ENCODE measurements at places on chromosomes 16 and 17.
A peak's percentile ranks its signal among the peaks of the same experiment; 100 is the strongest.

DNA sequence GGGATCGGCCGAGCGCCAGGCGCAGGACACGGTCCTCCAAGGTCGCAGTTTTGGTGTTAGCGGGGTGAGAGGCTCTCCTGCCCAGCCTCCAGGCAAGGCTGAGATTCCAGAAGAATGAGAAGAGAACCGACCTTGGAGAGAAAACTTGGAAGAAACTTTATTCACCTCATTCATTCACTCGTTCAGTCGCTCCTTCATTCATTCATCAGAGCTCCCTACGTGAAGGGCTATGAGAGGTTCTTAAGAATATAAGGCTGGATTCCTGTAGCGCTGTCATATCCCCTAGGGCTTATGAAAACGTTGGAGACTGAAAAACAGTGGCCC lies 991 bp upstream of the MYH10 start:
- DNase-seq: peak; percentile 32

GRCh38 chr16:14198572-14198971 lies 127.5 kb downstream of the MRTFB start:
- DNase-seq: no peak

DNA sequence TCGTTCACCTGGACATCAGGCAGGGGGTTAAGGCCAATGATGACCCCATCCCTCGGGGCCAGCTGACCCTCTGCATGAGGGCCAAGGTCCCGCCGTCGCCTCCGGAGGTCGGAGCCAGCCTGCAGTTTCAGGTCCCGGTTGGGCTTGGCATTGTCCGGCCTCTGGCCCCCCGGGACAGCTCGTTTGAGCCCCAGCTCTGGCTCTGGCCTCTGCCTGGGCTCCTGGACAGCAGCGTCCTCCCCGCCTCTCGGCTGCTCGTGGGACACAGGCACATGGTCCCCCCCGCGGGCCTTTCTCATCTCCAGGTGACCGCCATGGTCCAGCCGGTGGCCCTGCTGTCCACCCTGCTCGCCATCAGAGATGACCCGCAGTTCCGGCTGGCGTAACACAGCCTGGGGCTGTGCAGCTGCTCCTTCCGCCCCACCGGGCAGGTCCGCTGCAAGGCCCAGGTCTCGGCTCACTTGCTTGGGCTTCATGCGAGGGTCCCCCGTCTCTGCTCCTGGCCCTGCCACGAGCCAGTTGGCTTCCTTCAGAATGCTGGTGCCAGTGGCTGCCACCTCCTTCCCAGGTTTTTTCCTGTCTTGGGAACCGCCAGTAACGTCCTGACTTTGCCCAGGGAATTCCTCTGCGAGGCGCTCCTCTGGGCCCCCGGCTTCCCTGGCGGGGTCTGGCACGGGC lies 6.7 kb downstream of the NDUFAF8 start:
- no peak for DNase-seq

DNA sequence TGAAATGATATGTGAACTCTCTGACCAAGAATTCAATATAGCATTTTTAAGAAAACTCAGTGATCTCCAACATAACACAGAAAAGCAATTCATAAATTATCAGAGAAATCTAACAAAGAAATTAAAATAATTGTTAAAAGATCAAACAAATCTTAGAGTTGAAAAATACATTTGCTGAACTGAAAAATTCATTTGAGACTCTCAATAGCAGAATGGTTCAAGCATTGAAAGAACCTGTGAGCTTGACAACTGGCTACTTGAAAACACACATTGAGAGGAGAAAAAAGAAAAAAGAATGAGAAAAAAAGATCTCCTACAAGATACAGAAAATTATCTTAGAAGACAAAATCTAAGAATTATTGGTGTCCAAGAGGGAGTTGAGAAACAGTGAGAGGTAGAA lies 203.5 kb downstream of the CEP112 start:
- no peak for DNase-seq

GRCh38 chr17:46108120-46108519 lies 85.1 kb downstream of the KANSL1 start:
- no peak for DNase-seq

DNA sequence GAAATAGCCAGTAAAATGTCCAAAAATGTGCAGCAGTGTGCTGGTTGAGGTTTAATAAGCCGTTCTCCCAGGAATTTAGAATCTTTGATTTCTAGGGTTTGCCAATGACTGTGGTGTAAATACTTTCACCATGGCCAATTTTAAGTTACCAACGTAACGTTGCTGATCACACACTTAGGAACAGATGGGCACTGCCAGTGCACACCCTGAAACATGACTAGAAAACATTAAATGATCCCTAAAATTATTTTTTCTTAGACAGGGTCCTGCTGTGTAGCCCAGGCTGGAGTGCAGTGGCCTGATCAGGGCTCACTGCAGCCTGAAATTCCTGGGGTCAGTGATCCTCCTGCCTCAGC lies 3.2 kb downstream of the CA5A start:
- no peak for DNase-seq

- DNase-seq: peak; percentile 23
These were observed 468 bp downstream of the FLYWCH2 start for GRCh38 chr16:2883458-2883908.

DNA sequence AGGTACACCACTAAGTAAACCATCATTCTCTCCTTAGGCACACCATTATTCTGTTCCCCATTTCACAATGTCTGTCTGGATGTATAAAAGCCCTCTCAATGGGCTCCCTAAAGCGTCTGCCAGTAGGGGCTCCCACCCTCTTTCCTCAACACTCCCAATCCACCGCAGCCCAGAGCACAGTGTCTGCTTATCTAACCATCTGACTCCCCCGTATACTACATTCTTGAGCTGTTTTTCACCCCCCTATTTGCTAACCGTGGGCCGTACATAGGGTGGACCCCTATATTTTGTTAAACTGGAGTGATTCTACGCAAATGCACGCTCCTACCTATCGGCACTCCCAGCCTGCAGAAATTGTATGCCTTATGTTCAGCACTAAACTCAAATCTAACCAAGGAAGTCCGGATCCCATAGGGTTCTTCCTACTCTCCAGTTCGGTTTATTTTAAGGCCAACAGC lies 685 bp upstream of the PSMD3 start:
- DNase-seq: no peak

GRCh38 chr17:71217769-71218168 lies 903.1 kb upstream of the SOX9 start:
- DNase-seq: no peak

DNA sequence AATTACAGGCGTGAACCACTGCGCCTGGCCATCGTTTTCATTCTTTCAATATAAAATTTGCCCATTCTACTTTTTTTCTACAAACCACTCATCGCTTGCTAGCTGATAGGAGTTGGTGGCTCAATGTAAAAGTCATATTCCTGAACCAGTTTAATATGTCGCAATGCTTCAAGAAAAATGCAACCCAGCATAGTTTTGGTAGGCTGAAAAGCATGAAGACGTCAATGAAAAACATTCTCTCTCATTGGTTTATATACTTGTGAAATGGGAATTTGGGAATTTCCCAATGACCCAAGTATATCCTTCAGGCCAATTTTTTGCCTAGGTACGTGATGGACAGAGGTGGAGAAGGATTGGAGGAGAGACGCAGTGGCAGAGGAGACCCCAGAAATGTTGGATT lies 26.9 kb downstream of the USP43 start:
- no peak for DNase-seq

GRCh38 chr17:36703860-36704266 lies 102.5 kb downstream of the MRM1 start:
- DNase-seq: peak; percentile 38

- no peak for DNase-seq
These were observed 25.0 kb downstream of the COX4I1 start for GRCh38 chr16:85824161-85825135.

GRCh38 chr17:79353548-79353947 lies 257.3 kb downstream of the RBFOX3 start:
- no peak for DNase-seq

DNA sequence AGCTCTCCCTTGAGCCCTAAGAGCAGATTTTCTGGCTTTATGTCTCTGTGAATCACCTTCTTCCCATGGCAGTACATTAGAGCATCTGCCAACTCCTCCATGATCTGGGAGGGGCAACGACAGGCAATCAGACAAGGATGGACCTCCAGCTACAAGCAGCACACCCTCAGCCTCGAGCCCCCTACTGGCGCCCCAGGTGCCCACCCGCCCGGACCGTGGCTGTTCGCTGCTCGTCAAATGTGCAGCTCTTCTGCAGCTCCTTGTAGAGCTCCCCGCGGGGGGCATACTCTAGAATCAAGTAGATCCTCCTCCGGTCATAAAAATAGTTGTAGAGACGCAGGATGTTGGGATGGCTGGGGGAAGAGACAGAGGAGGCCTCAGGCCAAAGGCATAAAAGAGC lies 3.8 kb downstream of the AURKB start:
- DNase-seq: no peak
